Naive thymus-derived CD4-positive, alpha-beta T cell (primary cell): ENCODE measurements at places on chromosomes 16 and 17. TPM values are rescaled to one million over a fixed set of nuclear protein-coding genes. Genes with fewer than 3 reads are reported as not detected.

The TBC1D3D gene
- 0.92 and 1.2 TPM in 2 replicates for total RNA-seq

The HSD17B2 gene
- not detected for total RNA-seq

The HSPB9 gene
- 0.16 TPM for total RNA-seq

The CCL13 gene
- total RNA-seq = not detected

The KRTAP3-1 gene
- not detected for total RNA-seq

The CNTROB gene
- total RNA-seq = 33.6 TPM

The PRSS21 gene
- total RNA-seq = not detected

The LRRC46 gene
- total RNA-seq = 1.7 TPM

The KIF18B gene
- total RNA-seq = not detected

The C16orf96 gene
- total RNA-seq = 0.13 and 0.17 TPM in 2 replicates

The TPSD1 gene
- not detected in 2 replicates for total RNA-seq

The C17orf100 gene
- total RNA-seq = 1.9 TPM

The AOC2 gene
- 2.5 and 3.2 TPM in 2 replicates for total RNA-seq

The IGF2BP1 gene
- not detected for total RNA-seq

The ARHGAP23 gene
- total RNA-seq = 0.28 and 0.34 TPM in 2 replicates

The SLFN14 gene
- total RNA-seq = not detected

The ADCY7 gene
- total RNA-seq = 179 TPM

The CRYBA1 gene
- total RNA-seq = not detected

The TERB1 gene
- 0.16 TPM for total RNA-seq

The SEZ6 gene
- not detected for total RNA-seq

The WSB1 gene
- 134 TPM for total RNA-seq

The CACNG4 gene
- not detected for total RNA-seq

The GAS2L2 gene
- 0.29 TPM for total RNA-seq
